GM23338 (cell line): ENCODE measurements at places on chromosomes 7 and 10. TPM values are rescaled to one million over a fixed set of nuclear protein-coding genes. Genes with fewer than 3 reads are reported as not detected.

DNA sequence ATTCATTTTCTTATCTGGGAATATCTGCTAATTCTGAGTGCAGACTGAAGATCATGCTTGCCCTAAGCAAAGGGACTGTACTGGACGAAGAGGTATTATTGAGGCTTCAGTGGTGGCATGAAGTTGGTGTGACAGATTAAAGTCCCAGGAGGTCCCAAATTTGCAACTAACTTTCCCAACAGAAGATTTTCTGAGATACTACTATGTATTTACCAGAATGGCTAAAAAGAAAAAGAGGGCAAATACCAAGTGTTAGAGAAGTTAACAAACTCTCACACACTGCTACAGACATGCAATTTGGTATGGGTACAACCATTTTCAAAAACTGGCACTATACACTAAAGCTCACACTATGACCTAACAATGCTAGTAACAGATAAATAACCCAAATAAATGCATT, 28.3 kb downstream of the IDE start:
- no peak overlapping the region for H3K27ac ChIP-seq
- H3K36me3 ChIP-seq: no peaks in the 10 kb centered on the region
- H3K27me3 ChIP-seq: no peaks in the 10 kb centered on the region
- DNase-seq: no peak
- peaks cover 16% of the 10 kb centered on the region for H3K4me1 ChIP-seq
- no peak overlapping the region for H3K4me3 ChIP-seq

The CRYGN gene
- polyA plus RNA-seq: 1.4 and 1.5 TPM in 2 replicates

The ZNF722 gene
- polyA plus RNA-seq: not detected in 2 replicates

The DNAJC30 gene
- 5.2 and 5.6 TPM in 2 replicates for polyA plus RNA-seq

DNA sequence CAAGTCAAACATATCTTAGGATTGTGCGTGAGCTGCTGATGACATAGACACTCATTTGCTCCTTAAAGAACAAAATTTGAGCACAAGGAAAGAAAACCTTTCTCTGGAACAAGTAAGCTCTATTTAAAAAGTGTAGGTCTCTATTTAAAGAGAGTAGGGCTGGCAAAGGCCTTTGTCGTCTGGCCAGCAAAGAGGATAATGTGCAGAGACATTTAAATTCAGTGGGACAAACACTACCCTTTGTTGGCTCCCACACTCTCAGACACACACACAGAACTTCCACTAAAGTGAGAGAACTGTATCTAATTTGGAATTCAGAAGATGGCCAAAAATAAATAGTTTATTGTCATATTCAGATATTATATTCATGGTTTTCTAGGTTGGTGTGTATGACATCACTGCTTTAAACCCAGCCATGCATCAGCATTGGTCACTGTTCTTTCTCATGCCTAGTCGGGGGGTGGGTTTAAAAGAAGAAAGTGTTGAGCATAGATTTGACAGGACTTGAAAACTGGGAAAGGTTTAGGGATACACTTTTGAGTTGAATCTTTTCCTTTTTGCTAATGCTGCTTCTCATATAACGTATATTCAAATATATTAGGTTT, 49.5 kb upstream of the HDAC9 start:
- peaks cover 12% of the 10 kb centered on the region for H3K4me1 ChIP-seq
- H3K36me3 ChIP-seq: no peaks in the 10 kb centered on the region
- no peak overlapping the region for H3K4me3 ChIP-seq
- DNase-seq: no peak
